ENCODE measurements at places on chromosomes 11 and 22.

DNA sequence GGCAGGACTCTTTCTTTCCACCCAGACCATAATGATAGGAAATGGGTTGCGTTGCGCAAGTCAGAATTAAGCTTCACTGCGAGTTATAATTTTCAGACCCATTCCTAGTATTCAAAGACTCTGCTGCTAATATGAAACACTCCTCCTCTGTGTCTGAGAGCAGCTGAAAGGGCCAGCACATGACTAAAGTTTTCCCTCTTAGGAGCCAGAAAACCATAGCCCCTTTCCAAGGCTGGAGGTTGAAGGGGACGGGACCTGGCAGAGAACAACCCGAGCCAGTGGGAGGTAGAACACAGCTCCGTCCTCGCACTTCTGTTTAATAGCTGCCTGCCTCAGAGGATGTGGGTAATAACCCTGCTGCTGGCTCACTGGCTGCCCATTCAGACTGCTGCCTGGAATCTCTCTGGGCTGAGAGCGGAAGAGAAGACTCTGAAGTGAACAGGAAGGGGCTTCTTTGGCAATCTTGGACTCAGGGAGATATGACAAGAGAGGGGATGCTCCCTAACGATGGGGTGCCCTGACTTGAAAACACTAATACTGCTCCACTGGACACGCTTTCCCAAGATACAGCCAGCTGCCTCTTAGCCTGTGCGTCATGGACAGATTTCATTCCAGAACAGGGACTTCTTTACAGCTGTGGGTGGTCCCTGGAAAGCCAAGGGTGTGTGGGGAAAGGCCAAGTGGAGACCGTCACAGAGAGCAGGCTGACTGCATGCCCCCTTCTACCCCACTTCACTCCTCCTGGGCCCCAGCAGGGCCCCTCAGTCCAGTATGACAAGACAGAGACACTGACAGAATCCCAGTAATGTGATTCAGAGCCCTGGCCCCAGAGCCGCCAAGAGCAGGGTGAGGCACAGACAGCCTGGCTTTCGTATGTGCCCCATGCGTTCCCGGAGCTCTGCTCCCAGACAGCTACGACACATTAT lies 156.9 kb downstream of the FEZ1 start:
- DNase-seq, result peak; percentile 62

DNA sequence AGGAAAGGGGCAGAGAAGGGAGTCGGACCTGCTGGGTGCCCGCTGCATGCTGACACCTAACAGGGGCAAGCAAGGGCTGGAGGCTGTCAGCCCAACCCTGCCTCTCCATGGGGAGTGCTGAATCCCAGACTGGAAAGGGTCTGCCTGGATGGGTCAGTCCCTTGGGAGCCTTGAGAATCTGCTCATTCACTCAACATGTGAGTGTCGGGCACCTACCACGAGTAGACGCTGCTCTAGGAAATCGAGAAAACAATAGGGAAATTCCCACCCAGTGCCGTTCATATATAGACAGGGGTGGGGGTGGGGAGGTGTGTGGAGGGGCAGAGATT lies 4.4 kb upstream of the CTSD start:
- no peak for DNase-seq

- DNase-seq, result no peak
Observed at GRCh38 chr11:118111019-118111743, 24.4 kb upstream of the SMIM35 start.

- no peak for DNase-seq
Observed at GRCh38 chr22:48358886-48359612, 1468.6 kb downstream of the BRD1 start.

DNA sequence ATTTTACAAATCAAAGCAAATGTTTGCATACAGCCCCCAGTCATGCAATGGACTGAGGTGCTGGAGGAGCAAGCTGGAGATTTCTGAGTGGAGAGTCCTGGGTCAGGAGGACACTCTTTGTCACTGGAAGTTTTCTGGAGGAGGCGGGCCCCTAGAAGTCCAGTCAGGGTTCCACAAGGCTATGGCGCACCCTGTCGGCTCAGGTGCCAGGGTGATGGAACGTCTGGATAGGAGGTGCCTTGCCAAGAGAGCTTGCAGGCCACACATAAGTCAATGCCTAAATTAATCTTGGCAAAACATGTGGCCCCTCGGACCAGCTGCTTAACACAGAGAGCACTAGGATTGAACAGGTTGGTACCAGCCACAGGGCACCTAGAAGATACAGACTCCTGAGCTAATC lies 174.7 kb upstream of the CADM1 start:
- DNase-seq, result no peak

- peak; percentile 84 for DNase-seq
Observed at GRCh38 chr11:32259641-32260081, 168.8 kb downstream of the RCN1 start.

DNA sequence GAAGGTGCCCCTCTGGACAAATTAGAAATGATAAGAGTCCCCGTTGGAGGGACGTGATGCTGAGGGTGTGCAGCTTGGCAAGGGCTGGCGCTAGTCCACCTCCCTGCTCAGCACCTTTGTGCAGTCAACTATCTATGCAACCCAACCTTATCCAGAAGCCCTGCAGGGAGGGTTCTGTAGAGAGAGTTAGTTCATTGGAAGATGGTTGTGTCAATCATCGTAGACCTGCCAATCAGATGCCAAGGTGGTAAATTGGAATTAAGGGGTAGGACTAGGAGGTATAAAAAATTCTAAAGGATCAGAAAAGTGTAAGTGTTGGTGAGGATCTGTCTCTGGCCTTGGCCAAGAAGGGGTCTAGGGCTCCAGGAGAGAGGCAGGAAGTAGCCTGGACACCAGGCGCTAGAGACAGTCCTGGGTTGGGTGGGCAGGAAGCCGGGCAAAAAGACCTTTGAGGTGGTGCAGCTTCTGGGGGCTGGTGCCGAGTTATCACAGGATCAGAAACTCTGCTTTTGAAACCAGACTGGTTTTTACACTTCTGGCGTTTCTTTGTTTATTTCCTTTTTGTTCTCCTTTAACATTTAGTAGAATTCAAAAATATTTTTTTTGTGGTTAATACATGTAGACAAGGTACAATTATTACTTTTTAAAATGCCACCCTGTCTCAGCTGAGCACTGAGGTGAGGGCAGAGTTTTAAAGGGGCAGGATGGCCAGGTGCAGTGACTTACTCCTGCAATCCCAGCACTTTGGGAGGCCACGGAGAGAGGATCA lies 1.6 kb downstream of the C1QTNF6 start:
- peak; percentile 71 for DNase-seq

- peak; percentile 88 for DNase-seq
Observed at GRCh38 chr11:84901991-84902390, 725.2 kb downstream of the DLG2 start.

DNA sequence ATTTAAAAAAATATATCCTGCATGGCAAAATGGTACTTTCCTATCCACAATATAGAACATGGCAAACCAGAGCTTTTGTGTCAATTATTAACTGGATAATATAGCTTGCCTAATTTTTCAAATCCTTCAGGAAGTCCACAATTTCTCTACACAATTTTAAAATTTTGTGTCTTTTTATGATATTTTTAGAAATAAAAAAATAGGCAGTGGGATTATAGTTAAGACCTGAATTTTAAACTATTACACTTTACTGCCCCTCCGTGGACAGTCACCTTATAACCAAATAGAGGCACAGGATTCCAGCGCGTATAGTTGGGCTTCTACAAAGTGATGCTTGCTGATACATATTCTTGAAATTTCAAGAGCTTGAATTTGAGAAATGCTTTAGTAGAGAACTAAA lies 2.1 kb upstream of the DMC1 start:
- peak; percentile 62 for DNase-seq

DNA sequence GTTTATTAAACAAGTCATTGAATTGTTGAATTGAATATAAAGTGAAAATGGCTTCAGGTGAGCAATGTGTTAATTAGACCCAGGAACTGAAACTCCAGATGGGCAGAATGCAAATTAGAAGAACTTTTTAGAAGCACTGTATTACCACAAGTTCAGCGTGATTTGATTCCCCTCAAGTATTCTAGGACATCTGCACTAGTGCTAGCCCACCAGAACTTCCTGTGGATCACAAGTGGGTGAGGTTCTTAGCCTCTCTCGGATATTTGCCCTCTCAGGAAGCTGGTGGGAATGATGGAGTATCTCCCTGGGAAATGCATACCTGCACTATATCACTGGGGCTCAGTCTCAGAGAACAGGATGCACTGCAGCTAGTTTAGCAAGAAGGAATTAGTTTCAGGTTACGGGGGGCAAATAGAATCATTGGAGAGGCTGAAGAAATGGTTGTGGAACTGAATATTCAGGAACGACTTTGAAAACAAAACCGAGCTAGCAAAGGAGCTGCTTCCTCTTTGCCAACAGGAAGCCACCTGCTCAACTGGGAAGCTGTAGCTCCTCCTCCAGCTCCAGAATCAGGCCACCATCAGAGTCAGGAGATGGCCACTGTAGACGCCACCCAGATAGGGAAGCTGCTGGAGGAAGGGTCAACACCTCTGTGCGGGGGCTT lies 74.3 kb downstream of the DHCR7 start:
- DNase-seq, result no peak

DNA sequence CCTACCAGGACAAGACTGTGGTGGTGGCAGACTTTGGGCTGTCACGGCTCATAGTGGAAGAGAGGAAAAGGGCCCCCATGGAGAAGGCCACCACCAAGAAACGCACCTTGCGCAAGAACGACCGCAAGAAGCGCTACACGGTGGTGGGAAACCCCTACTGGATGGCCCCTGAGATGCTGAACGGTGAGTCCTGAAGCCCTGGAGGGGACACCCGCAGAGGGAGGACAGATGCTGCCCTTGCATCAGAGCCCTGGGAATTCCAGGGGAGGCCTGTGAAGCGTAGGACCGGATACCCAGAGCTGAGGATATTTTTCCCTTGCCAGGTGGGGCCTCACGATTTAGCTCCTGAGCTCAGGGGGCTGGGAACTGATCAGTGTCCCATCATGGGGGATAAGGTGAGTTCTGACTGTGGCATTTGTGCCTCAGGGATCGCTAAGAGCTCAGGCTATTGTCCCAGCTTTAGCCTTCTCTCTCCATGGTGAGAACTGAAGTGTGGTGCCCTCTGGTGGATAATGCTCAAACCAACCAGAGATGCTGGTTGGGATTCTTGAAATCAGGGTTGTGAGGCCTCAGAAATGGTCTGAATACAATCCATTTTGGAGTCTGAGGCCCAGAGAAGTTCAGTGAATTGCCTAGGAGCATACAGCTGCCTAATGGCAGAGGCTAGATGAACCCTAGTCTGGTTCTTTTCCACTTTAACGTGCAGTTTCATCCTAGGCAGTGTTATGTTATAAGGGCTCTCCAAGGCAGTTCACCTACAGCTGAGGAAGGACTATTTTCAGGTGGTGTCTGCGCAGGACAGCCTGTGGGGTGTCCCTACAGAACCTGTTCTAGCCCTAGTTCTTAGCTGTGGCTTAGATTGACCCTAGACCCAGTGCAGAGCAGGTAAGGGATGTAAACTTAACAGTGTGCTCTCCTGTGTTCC lies 19.5 kb downstream of the PIK3IP1 start:
- peak; percentile 64 for DNase-seq

DNA sequence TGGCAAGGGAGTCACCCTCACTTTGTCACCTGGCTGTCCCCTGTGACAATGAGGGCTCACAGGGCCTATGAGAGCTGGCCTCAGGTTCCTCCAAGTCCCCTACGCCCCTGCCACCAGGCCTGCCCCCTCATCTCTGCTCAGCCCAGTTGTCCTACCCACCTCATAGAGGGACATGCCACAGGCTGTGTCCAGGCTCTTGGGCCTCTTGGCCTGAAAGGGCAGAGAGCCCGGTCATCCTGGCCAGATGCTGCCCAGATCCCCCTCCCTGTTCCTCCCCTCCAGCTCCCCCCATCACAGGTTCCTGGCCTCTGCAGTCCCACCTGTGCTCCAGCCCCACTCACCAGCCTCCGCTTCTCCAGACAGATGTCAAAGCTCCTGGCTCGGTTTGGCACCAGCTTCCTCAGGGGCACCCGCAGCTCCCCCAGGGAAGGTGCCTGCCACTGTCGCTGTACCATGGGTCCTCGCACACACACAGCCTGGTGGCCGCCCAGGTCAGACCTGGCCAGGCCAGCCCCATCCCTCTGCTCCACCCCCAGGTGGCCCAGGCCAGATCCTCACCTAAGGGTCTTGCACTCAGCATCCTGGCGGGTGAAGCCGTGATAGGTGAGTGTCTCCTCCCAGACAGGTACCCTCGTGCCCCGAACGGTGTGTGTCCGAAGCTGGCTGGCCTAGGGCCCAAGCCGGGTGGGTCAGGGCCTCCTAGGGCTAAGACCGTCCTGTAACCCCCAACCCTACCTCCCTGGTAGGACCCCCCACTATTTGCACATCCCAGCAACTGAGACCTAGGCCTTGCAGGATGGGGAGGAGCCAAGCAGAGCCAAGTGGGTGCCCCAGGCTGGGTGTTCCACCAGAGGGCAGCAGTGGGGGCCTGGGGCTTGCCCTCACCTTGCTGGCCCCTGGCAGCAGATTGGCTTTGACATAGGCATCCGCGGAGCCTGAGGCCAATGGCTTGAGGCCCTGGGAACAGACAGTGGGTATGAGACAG lies 8.3 kb downstream of the NDUFV1 start:
- no peak for DNase-seq

GRCh38 chr11:112156956-112157766 lies 6.7 kb downstream of the IL18 start:
- peak; percentile 99 for DNase-seq

- DNase-seq, result no peak
Observed at GRCh38 chr11:123193742-123194141, 1.3 kb downstream of the CLMP start.

GRCh38 chr22:23233752-23234408 lies 53.6 kb downstream of the BCR start:
- peak; percentile 88 for DNase-seq

DNA sequence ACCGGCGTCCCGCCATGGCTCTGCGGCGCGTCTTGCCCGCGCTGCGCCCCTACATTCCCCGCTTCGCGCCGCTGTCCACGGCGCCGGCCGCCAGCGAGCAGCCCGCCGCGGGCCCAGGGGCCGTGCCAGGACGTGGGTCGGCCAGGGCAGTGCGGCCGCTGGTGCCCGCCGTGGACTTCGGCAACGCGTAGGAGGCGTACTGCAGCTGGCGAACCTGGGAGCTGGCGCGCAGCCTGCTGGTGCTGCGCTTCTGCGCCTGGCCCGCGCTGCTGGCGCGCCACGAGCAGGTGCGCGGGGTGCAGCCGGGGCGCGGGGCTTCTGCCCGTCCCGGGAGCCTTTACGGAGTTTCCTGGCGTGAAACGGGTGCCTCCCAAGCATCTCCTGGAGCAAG lies 20.1 kb downstream of the DGCR6L start:
- DNase-seq, result no peak

- no peak for DNase-seq
Observed at GRCh38 chr22:48366591-48366990, 1461.1 kb downstream of the BRD1 start.

DNA sequence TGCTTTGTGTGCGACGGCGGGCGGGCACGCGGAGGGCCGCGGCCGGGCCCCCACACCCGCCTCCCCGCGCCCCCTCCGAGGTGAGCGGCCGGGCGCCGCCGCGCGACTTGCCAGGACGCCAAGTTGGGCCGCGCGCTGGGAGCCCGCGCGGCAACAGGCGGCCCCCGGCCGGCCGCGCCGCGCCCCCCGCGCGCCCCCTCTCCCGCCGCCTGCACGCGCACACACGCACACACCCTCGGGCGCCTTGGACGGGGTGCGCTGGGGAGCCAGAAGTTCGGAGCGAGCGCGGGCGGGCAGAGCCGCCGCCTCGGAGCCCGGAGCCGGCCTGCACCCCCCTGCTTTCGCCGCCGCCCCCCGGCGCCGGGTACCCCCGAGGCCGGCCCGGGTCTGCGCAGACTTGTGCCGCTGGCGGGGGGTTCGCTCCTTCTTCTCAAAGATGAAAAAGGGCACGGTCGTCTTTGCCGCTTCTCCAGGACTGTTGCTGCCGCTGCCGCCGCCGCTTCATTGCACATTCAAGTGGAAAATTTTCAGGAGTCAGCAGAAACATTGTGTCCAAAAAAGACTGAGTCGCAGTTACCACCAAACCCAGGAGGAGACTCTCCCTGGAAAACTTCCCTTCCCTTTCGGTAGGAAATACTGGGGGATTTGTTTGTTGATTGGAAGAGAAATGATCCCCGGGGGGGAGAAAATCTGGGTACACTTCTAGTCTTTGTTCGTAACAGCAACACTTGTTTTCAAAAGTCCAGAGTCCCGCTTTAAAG lies 895 bp downstream of the TEAD1 start:
- no peak for DNase-seq

All from fibroblast of upper back skin (primary cell).